ENCODE measurements at places on chromosomes 3 and 15. TPM values are rescaled to one million over a fixed set of nuclear protein-coding genes. Genes with fewer than 3 reads are reported as not detected.
A peak's percentile ranks its signal among the peaks of the same experiment; 100 is the strongest.

GRCh38 chr3:46557814-46558183, 8.3 kb downstream of the LRRC2 start:
- DNase-seq, result no peak

- DNase-seq, result peak; percentile 45
Observed at GRCh38 chr3:39146611-39147591, 6.5 kb downstream of the CSRNP1 start.

- no peak for DNase-seq
Observed at GRCh38 chr15:99128411-99128810, 23.5 kb downstream of the SYNM start.

GRCh38 chr3:54506603-54507002, 384.3 kb downstream of the CACNA2D3 start:
- DNase-seq, result no peak

- DNase-seq, result no peak
Observed at GRCh38 chr15:31480356-31481025, 153.9 kb downstream of the KLF13 start.

- no peak for DNase-seq
Observed at GRCh38 chr3:11090551-11090950, 63.7 kb upstream of the HRH1 start.

GRCh38 chr15:38899300-38899699, 334.7 kb upstream of the RASGRP1 start:
- no peak for DNase-seq

- DNase-seq, result no peak
Observed at GRCh38 chr3:45051685-45052084, 25.6 kb downstream of the CLEC3B start.

DNA sequence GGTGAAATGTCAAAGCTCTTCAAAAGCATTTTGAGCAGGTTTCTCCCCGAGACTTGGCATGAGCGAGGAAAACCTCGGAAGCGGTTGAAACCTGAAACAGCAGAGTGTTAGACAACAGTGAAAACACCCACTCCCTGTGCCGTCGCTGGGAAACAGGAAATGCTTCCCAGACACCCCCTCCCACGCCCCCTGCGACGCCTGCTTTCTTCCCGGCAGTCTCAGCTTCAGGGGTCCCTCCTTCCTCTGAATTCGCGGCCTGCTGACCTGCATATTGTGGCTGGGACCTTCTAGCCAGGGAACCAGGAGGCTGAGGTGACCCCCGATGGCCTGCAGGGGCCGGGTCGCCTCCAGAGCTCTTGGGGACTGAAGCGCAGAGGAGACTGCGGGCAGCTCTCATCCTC, 250.6 kb upstream of the LYSMD4 start:
- no peak for DNase-seq

GRCh38 chr15:25740383-25741255, 122.5 kb downstream of the ATP10A start:
- DNase-seq, result no peak

GRCh38 chr15:96343113-96344059, 12.9 kb downstream of the NR2F2 start:
- DNase-seq, result no peak

Gene CRELD1
- total RNA-seq, result 17.0 TPM

Gene PRTG
- total RNA-seq, result 0.26 TPM

Gene KIF15
- 3.6 TPM for total RNA-seq

Gene SMC4
- total RNA-seq, result 50.4 TPM

Gene SKIL
- total RNA-seq, result 25.5 TPM

Gene CYP11A1
- total RNA-seq, result 11.8 TPM

All from esophagus squamous epithelium (tissue), 5 donors.